DMS 273 treated with DMSO at 0.1 percent for 48 hours (cell line): ENCODE measurements at places on chromosomes 13 and 19.

DNA sequence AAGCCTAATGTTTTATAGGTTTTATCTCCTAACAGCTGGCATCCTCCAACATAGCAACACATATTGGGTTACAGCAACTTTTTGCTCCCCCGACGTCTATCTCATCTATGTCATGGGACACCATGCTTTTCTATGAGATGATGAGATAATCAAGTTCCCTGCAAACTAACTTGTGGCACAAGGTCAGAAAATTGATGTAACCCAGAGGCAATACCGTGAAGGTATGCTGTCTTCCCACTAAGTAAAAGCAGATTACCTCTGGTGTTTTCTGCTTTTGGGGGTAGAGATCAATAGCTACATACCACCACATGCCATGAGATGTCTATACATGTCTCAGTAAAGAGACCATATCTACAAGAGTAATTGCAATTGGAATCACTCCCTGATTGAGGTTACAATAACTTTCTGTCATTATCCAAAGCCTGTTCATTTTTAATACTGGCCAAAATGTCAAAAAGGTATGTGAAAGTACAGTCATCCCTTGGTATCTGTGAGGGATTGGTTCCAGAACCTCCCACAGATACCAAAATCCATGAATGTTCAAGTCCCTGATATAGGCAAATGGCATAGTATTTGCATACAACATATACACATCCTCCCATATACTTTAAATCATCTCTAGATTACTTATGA is 131.3 kb downstream of the CYSLTR2 start:
- DNase-seq, result no peak

DNA sequence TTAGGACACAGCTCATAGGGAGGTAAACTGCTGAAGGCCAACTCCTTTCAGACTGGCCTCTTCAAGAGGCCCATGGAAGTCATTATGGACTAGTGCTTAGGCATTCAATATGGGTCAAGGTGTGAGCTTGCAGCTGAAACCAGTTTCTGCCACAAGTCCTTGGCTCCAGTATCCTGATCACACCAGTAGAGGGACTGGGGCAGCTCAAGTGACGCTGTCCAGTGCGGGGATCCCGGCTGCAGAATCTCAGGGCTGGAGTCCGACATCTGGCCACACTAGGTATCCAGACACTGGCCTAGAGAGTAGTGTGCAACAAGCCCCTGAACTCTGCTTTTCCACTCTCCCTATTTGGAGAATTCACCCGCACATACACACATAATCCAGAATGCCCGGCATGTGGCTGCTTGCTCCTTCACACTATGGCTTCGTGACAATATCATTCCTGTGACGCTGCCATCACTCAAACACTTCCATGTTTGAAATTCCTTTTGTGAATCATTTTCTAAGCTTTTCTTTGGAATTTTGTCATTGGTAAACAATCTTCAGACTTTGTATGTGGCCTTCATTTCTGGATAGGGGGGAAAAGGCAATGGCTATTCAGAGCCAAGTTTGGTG is 425.1 kb downstream of the EFNB2 start:
- no peak for DNase-seq

DNA sequence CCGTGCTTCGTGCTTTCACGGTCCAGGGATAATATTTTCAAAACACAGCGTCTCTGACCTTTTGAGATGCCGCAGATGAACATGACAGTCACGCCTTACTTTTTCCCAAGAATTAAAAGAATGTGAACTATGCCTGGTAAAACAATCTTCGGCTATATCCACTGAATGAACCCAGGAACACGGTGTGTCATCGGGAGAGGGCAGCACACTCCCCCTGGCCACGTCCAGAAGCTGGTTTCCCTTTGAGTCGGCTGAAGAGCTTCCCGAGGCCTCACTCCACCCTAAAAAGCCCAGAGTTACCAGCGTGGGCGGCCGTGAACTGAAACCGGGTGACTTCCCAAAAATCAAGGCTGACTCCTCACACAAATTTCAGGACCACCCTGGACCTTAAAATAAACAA is 22.9 kb upstream of the SHISA2 start:
- no peak for DNase-seq

DNA sequence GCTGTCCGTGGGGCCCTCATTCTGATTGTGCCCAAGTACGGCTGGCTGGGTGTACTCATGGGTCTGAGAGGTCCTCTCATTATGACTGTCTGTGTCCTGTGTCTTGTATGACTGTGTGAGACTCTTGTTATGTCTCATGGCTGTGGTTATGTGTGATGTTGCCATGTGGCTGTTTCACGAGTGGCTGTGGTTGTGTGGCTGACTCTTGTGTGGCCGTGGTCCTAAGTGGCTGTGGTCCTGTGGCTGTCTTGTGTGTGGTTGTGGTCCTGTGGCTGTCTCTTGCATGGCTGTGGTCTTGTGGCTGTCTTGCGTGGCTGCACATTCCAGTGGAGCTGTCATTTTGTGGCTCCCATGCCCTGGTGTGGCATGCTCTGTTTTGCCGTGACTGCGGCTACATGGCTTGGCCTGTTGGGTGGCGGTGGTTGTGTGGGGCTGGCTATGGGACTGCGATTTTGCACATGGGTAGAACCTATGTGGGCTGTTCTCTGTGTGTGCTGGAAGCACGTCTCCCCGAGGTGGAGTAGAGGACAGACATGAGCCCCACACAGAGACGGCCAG is 2.5 kb downstream of the LYL1 start:
- no peak for DNase-seq
